AG08396 (cell line): ENCODE measurements at places on chromosomes 2 and 18.

- DNase-seq = no peak
These were observed 287.8 kb upstream of the CCDC68 start for GRCh38 chr18:55247032-55247431.

- DNase-seq = no peak
These were observed 374.2 kb downstream of the EN1 start for GRCh38 chr2:118473241-118473640.

DNA sequence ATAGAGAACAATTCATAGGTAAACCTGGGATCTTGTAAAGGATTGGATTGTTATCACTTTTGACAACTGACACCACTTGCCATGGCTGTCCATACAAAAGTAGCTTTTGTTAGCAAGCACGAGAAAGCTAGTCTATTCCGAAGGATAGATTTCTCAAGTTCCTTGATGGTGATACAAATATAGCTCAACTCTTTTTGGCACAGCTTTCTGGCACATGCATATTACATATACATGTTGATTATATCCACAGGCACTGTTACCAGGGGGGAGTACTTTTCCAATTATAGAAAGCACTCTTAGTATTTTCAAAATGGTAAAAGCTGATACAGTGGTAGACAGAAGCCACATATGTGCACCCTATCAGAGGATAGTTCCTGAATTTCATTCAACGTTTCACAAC, 168.9 kb downstream of the UPP2 start:
- no peak for DNase-seq

- DNase-seq = no peak
These were observed 83.2 kb downstream of the BCL2 start for GRCh38 chr18:63236406-63236805.

DNA sequence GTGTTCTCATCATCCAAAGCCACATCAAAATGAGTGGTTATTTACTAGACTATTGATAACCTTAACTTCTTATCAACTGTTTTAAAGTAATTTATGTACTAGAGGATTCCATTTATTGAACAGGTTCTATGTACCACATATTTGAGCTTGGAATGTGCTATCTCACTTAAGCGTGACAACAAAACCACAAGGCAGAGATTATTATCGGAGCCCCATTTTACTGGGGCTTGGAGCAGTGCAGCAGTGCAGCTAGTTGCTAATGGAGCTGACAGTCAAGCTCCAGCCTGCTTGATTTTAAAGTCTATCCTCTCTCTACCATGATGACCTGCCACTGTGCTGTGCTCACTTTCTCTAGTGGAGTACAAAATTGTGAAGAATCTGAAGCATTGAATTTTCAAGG, 24.6 kb downstream of the GCG start:
- DNase-seq = no peak

- no peak for DNase-seq
These were observed 249.4 kb downstream of the MYCN start for GRCh38 chr2:16189836-16190160.

DNA sequence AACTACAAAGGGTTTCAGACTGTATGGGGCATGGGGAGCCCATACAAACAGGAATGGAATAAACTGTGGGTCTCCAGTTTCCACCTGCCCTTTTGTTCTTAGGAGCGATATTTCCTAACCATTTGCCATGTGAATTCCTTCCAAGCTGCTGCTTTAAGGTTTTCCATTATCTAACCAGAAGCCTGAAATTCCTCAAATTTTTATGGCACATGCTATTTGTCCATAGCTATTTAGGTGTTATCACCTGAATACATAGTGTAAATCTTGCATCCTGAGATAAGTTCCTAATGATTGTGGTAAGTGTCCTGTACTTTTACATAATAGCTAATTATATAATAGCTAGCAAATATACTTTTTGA, 17.4 kb upstream of the PAIP2B start:
- DNase-seq = no peak

- no peak for DNase-seq
These were observed 3.8 kb downstream of the COL4A4 start for GRCh38 chr2:227160164-227160563.

DNA sequence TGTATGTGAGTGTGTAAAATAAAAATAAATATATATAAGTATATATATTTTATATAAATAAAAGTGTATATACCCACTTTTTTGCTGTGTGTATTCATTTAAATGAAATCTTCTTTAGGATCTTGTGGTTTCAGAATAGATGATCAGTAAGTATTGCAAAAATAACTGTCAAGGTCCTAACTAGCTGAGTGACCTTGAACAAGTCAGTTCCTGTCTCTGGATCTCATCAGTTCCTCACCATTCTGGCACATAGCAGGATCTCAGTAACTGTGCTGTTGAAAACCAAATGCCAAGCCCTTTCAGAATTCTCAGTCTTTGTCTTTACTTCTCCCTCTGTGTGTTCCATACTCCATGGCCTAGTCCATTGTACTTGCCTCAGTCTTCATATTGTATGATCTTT, 115.3 kb upstream of the CXCR4 start:
- DNase-seq = no peak

DNA sequence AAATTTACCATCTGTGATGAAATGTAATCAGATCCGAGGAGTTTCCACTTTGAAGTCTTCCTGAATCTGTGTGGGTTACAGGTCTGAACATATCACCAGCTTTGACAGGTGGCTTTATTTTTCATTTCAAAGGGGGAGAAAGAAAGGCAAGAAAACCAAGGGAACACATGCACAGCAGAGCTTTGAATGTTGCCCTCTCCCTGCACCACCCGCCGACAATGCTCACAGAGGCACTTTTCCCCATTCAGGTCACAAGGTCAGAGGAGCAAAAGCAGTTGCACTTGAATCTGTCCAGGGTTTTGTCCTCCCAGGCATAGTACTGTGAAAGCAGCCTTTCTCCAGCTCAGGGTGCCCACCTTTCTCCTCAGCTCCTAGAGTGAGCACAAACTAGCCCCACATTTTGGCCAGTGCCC, 130.2 kb downstream of the OSR1 start:
- no peak for DNase-seq

GRCh38 chr2:102664471-102664909, 45.1 kb downstream of the SLC9A2 start:
- no peak for DNase-seq

DNA sequence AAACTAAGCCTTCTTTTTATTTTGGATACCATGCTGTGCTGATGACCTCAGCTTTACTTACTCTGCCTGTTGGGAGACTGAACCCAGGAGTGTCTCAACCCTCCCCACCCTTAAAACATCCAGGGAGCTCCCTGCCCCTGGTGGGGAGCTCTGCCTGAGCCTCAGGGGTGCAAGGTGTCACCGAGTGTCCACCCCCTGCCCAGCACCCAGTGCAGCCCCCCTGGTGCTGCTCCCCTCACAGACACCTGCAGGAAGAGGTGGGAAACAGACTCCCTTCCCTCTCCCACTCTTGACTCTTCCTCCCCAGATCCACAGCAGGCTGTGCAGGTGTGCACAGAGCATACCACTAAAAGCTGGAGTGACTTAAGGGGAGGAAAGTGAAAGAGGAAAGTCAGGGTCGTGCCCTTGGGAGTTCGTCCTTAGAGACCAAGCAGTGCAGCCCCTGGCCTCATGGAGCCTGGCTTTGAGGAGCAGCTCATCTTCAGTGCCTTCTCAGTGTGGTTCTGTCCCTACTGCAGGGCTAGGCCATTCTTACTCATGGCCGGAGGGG, 51.3 kb downstream of the MYO7B start:
- no peak for DNase-seq

DNA sequence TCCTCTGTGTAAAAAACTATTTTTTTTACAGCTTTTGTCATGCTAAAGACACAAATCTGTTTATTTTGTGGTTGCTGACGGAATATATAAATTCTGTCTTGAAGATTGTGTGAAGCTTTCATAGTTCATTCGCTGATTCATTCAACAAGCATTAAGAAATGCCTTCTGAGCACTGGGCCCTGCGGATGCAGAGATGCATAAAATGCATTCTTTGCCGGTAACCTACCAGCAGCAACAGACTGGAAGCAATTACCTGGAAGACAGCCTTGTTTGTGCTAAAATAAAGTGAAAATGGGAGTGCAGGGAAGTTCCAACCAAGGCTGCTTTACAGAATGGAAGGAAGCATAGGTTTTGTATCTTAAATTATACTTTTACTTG, 119.7 kb downstream of the PMAIP1 start:
- peak; percentile 77 for DNase-seq

DNA sequence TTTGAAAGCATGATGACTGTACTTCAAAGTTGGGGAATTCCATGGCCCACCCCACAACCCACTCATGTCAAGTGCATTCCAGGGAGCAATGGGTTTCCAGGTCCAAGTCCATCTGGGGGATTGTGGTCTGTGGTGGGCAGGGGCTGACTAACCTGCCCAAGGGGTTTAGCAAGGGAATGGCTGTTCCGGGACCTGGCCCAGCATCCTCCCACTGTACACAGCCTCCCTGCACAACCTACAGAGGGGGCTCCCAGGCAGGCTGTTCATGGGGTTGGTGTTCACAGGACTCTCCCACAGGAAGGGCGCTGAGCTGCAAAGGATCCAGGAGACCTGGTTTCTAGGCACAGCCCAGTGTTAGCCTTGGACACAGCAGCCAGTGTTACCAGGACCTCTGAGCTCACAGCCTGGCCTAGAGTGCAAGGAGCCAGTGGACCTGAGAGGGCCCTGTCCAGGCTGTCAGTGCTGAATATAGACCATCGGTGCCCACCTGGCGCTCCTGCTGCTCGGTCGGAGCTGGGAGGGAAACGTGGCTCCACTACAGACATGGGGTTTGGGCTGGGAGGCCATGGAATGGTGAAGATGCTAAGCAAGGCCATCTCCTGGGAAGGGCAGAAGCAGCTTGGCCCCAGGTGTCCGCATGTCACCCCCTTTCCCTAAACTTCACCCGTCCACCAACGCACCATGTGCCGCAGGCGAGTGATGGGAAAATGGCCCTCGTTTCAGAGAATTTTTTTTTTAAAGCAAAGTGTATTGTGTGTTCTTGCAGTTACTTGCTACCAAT, 317.2 kb downstream of the GBX2 start:
- DNase-seq = no peak

DNA sequence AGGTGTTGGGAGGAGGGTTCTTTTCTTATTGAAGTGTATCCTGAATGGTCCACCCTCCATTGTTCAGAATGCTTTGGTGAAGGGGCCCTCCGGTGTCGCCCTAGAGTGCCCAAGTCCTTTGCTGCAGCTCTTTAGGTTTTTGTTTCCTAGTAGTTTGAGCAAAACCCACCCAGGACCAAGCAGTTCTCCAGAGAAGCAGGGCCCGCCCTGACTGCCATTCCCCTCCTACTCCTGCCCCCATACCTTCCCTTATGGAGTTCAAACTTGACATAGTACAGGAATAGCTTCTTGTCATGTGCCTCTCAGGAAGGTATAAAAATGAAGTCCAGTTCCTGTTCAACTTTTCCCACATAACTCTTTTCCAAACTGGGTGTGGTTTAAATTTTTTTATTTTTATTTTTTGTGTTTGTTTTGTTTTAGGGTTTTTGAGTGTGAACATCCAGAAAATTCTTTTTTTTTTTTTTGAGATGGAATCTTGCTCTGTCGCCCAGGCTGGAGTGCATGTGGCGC, 5.6 kb downstream of the MERTK start:
- no peak for DNase-seq

DNA sequence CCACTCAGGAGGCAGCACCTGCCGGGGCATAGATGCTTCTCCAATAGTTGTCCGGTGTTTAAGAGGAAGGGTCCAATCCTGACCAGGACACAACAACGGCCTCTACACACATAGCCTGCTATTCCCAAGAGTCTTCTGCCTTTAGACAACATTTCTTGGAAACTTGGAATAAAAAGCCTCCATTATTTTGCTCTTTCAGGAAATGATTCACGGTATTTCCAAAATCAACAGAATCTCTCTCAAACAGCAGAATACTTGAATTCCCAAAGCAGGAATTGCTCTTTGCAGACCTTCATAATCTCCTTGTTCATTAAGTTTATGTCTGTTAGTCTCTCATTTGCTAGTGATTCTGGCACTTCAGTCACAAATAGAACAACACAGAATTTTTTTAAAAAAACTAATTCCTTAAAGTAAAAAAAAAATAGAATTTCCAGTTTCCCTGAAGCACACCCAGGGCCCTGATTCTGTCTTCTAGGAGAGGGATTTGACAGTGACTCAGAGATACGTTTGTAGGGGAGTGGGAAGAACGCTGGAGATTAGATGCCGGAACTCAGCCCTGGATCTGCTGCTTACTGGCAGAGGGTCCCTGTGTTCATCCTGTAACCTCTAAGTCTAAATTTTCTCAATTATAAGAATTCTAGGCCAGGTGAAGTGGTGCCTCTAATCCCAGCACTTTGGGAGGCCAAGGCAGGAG, 74.7 kb downstream of the NAB1 start:
- DNase-seq = no peak

DNA sequence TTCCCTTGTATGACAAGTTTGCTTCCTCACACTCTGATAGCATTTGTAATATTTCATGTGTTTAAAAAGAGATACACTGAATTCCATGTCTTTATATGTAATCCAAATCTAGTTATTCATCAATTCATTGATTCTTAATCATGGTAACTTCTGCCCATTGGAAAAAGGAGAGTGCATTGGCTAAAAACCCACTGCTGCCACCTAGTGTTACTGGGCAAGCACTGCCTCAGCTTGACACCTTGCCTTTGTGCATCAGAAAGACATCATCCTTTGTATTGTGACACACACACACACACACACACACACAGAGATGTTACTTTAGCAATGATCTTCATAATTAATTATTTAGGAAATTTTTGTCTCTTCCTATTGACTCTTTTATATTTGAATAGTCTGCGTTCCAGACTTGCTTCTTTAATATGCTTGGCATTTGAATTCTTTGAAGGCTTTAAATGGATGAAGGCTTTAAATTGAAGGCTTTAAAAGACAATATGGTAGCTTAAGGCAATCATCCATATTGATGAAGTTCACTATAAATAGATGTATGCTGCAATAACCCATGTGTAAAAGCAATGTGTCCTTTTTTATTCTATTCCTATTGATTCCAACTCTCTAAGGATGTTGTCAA, 414.2 kb upstream of the CHST9 start:
- DNase-seq = peak; percentile 56

- peak; percentile 88 for DNase-seq
These were observed 26.4 kb downstream of the TBC1D8 start for GRCh38 chr2:101124643-101125366.

GRCh38 chr2:46802665-46803546, 112.7 kb downstream of the MCFD2 start:
- DNase-seq = no peak

DNA sequence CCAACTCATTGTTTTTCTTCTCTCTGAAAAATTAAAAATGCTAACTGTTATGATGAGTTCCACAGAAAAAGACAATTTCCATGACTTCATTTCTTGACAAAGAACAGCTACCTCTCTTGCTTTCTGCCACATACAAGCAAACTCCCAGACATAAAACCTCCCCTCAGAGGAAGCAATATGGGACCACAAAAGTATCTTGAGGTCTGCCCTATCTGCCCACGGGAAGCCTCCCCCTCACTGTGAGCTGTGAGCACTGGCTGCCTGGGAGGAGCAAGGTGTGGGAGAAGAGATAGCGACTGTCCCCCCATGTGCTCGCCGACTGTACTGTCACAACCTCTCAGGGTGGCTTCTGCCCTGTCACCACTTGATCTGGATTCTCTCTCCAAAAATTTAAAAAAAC, 69.7 kb upstream of the NRP2 start:
- DNase-seq = no peak

GRCh38 chr2:6452702-6453481, 412.8 kb downstream of the CMPK2 start:
- no peak for DNase-seq

GRCh38 chr2:191009541-191010374, 4.2 kb downstream of the STAT1 start:
- peak; percentile 27 for DNase-seq
